ENCODE measurements at places on chromosomes 4 and X.
A peak's percentile ranks its signal among the peaks of the same experiment; 100 is the strongest.

GRCh38 chrX:125765347-125765746 lies 400.7 kb downstream of the DCAF12L2 start:
- DNase-seq: no peak

GRCh38 chr4:87939978-87940690 lies 35.4 kb upstream of the SPP1 start:
- no peak for DNase-seq

- no peak for DNase-seq
These were observed 151.1 kb downstream of the PJA1 start for GRCh38 chrX:69014200-69014599.

DNA sequence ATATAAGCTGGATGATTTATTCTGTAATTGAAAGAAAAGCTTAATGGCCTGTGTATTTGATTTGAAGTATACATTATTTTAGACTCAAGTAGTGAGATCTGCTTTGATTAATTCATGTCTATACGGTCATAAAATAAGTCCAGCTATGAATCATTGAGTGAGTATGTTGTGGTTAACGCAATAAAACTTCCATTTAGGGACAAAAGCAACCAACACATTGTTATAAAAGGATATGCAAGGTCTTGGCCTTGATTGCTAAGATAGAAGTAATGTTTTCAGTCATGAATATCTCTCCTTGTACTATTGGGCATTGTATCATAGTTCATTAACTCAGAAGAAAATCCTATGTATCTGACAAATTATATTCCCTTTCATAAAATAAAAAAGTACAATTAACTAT lies 162.1 kb downstream of the EPHA5 start:
- no peak for DNase-seq

DNA sequence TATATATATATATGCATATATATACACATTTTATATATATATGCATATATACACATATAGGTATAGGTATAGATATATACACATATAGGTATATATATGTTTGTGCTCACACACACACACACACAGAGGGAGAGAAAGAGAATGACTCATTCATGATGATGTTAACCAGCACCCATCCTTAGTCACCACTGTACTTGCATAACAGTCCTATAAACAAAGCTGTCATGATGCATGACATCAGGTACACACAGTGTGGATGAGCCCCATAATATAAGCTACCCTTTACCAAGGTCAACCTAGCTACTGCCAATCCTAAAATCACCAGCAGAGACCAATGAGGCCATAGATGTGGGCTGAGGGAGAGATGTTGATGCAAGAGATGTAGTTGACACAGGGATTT lies 1408.0 kb downstream of the RAPGEF2 start:
- DNase-seq: no peak

DNA sequence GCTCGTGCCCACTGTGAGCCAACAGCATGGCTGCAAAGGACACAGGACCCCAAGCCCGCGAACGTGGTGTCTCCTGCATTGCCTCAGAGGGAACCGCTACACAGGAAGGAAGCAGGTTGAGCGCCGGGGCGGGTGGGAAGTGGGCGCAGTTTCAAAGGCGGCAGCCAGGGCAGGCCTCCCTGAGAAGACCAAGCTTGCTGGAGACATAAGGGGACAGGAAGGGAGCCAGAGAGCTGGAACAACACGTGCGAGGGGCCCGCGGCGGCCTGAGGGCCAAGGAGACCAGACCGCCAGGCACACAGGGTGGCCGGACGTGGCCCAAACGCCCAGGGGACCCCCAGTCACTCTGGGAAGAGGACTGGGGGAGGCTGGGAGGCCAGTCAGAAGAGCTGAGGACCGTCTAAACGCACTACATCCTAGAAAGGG lies 32.0 kb downstream of the CTBP1 start:
- DNase-seq: peak; percentile 54

DNA sequence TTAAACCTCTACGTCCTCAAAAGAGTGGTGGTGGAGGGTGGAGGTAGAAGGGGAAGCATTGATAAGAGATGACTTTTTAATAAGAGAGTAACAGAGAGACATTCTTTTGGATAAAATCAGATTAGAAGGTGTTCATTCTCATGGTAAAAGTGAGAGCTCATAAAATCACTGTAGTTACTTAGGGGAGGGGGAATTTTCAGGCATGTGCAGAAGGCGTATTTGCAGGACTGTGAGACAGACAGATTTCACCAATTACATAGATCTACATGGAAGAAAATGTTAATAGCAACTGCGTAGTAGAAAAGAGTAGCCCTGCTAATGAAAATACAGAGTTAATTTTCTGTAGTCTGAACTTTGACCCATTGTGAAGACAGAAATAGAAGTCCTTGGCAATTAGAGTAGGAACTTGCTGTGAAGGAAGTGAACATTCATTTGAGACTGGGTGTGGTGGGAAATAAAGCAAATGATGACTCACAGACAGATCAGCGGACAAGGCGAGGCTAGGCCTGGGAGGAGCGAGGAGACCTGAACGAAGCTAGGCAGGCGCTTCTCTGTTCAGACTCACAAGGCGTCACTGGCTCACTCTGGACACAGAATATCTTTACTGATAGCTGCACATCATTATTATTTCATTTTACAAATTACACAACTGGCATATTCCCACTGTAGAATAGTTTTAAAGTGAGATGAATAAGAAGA lies 57.2 kb upstream of the FAM9C start:
- DNase-seq: peak; percentile 47

GRCh38 chrX:134075894-134076718 lies 90.7 kb upstream of the GPC3 start:
- no peak for DNase-seq

DNA sequence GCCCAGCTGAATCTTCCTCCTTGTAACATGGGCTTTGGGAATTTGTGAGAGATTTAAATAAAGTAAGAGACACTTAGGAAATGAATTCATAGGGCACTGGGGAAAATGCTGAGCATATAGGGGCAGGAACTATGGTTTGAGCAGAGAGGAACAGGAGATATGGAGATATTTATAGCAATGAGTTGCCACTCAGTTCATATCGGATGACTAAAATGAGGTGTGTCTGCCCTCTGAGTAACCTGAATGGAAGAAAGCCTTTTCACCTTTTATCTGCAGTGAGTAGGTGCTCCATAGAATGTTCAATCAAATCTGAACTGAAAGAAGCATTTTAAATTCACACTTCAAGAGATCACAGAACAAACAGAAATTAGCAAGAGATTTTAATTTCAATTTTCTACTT lies 105.7 kb downstream of the CEP44 start:
- no peak for DNase-seq

- DNase-seq: no peak
These were observed 25.7 kb downstream of the SLC9B2 start for GRCh38 chr4:103050736-103051436.

DNA sequence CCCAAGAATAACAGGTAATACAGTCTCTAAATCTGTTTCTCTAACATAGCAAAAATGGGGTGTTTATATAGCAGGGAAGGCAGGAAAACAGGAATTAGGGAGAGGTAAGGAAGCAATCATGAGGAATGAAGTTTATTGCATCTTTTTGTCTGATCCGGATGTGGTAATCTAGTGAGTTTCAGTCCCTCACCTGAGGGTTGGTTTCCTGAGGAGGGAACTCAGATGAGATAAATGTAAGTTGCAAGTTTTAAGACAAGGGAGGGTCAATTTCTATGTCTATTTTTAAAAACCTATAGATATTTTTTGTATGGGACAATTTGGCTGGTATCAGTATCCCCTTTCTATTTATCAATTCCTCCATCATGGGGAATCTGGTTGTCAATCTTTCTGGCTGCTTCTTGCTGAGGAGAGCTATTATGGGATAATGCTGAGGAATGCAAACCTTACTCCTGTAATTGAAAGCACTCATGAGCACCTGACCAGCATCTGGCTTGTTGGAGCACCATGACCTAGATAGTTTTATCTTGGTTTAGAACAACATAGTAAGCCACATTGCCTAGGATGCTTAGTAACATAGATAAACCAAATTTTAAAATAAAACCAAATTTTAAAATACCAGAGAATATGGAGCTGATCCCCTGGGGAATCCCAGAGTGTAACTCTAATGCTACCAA lies 130.1 kb downstream of the ADAM29 start:
- no peak for DNase-seq

GRCh38 chr4:124307143-124307542 lies 405.4 kb downstream of the ANKRD50 start:
- no peak for DNase-seq

DNA sequence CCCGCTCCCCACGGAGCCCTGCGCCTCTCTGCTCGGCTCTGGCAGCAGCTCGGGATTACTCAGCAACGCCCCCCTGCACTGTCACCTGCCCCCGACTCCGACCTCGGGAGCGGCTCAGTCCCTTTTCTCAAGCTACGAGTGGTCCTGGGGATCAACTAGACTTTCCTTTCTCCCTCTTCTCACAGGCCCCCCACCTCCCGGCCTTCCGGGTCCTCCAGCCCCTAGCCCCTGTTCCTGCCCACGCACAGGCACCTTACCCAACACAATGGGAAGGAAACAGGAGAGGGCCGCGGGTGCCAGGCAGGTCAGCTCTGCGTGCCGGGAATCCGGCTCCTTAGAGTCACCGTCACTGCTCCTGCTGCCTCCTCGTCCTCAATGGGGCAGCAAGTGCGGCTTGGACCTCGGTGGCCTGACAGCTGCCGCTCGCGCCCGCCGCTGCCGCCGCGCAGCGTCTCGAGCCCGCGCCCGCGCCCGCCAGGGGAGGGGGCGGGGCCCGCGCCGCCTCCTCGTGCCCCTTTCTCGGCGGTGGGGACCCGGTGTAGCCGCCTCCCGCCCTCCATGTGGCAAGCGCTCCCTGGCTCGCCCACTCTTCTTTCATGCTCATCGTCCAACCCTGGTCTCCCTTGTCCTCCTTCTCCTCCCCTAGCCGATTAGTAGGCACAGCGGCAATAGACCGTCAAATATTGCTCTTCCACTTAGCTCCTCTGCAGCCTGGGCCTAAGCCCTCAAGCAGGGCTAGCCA lies at the start of gene RAB9B:
Gene RAB9B, minus strand, starts transcription at position 455 of the 742 bp plus-strand sequence. CDS start 6,473 bp downstream, outside the sequence.
- peak; percentile 81 for DNase-seq

- DNase-seq: no peak
These were observed 259.4 kb upstream of the ARX start for GRCh38 chrX:25275159-25275558.

Data from Ammon's horn (tissue), 1 donor.